Activated CD8-positive, alpha-beta memory T cell treated with anti-CD3 and anti-CD28 coated beads, Interleukin-2, amount 10 ng/mL, durations not matched to agents 7 days and 5 days (primary cell): ENCODE measurements at places on chromosomes 11 and 22. TPM values are rescaled to one million over a fixed set of nuclear protein-coding genes. Genes with fewer than 3 reads are reported as not detected.

GRCh38 chr11:8757533-8757932, 74.9 kb downstream of the RPL27A start:
- H3K27me3 ChIP-seq = peaks cover 5% of the 10 kb centered on the region
- no peak for DNase-seq
- no peaks in the 10 kb centered on the region for H3K4me1 ChIP-seq
- H3K4me3 ChIP-seq = no peak overlapping the region

- H3K27ac ChIP-seq = no peak overlapping the region
- no peaks in the 10 kb centered on the region for H3K27me3 ChIP-seq
- no peak overlapping the region for H3K4me3 ChIP-seq
These were observed 69.4 kb downstream of the MRTFA start for GRCh38 chr22:40567106-40567505.

CCDC89 gene
- total RNA-seq = 0.76 TPM

DNA sequence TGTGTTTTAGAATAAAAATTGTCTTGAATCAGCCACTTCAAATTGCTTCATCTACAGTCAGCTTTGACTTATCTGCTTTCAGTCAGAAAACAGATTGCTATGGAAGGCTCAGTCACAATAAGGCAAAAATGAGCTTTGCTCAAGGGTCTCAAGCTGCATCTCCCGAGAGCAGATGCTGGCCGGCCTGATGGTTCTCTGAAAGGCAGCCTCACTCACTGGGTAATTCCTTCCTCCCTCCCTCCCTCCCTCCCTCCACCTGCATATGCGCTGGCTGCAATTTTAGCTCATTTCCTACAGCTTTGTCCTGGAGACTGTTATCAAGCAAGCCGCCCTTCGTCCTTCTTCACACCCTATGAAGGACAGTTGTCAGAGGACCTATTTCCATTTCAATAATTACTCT, 1.6 kb upstream of the IZUMO1R start:
- no peaks in the 10 kb centered on the region for H3K4me1 ChIP-seq
- no peak overlapping the region for H3K27ac ChIP-seq
- no peaks in the 10 kb centered on the region for H3K36me3 ChIP-seq
- H3K4me3 ChIP-seq = no peak overlapping the region
- no peak for DNase-seq

DNA sequence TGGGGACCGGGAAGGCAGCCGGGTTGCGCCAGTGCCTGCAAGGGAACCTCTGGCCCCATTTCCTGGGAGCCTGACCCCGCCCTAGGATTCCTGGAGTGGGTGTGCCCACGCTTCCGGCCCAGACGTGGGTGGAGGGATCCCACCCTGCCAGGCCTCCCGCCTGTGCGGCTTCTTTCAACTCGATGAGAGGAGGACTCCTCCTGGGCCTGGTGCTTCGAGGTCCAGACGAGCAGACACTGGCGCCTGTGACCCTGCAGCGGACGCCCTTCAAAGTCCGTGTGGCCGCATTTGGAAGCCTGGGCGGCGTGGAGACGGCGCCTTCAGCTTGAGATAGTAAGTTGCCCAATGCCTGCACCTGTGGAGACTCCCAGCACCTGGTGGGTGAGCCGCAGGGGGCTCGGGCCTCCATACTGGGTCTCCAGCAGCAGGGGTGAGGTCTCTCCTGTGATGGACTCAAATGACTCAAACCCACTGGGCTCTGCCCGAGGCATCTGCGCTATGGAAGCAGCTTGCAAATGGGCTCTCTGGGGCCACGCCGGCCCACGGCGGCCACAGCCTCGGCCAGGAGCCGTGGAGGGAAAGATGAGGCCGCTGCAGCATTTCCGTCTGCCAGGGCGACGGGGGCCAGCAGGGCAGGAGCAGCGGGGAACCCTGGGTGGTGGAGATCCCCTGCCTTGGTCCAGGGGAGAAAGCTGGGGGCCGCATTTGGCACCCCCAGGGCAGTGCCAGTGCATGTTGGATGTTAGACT, 64.3 kb upstream of the PPARA start:
- no peaks in the 10 kb centered on the region for H3K27me3 ChIP-seq
- no peak for DNase-seq
- H3K4me1 ChIP-seq = peaks cover 2% of the 10 kb centered on the region
- no peaks in the 10 kb centered on the region for H3K36me3 ChIP-seq
- H3K27ac ChIP-seq = no peak overlapping the region

SLC22A9 gene
- total RNA-seq = not detected

GRCh38 chr11:123103326-123103980, 41.5 kb upstream of the HSPA8 start:
- DNase-seq = peak; percentile 46
- no peak overlapping the region for H3K4me3 ChIP-seq
- peaks cover 4% of the 10 kb centered on the region for H3K27me3 ChIP-seq

DNA sequence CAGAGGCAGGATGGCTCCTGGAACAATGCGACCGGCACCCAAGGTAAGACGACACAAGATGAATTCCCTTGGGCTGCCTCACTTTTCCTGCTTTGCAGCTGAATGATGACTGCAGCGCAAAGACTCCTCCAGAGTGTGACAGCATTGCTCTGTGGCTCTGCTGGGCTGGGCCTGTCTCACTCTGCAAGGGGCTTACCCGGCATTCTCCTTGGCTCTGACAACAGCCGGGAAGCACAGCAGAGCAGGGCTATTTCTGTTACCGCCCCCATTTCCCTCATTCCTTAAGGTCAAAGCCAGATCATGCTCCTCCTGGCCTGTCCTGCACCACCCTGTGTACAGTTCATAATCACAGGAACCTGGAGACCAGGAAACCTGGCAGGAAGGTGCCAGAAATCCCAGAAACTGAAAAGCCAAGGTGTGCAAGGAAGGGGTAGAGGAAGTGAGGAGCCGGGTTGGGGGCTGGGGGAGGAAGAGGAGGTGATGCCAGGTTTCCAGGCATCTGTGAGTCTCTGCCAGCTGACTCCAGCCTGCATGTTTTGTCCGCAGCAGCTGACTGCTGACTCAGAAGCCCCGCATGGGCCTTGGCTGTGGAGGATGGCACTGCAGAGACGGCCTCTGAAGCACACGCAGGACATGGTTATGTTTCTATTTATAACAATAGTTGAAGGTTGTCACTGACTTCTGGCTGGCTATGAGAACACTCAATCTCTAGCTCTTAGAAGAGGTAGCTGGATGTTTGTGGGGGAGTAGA, 113.6 kb downstream of the MICAL3 start:
- no peaks in the 10 kb centered on the region for H3K36me3 ChIP-seq
- H3K27ac ChIP-seq = no peak overlapping the region
- H3K4me1 ChIP-seq = no peaks in the 10 kb centered on the region

GRCh38 chr11:24515632-24516031, 18.8 kb downstream of the LUZP2 start:
- no peaks in the 10 kb centered on the region for H3K36me3 ChIP-seq
- DNase-seq = no peak
- no peak overlapping the region for H3K4me3 ChIP-seq
- H3K27me3 ChIP-seq = no peaks in the 10 kb centered on the region
- H3K27ac ChIP-seq = no peak overlapping the region

DNA sequence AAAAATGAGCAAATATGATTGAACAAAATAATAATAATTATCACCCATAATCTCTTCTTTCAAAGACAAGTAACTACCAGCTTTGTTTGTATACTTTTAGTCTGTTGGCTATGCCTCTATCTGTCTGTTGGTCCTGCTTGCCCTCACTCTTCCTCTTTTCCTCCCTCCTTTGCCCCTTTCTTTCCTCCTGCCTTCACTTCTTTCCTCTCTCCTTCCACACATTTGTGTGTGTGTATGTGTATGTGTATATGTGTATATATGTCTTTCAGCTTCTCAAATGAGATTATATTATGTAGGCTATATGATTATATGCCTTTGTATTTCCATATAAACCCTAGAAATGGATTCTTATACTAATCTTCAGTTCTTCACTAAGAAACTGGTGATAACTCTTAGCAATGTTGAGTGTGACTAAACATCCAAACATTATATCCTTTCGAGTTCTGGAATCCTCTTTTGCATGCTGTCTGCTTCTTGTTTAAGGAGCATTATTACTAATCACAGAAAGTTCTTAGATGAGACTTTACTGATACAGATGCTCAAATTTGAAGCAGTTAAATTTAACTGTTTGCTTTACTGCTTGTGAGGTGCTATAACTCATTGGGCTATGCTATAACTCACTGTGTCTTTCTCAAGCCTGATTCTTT, 219.1 kb downstream of the TMEM135 start:
- DNase-seq = no peak
- no peak overlapping the region for H3K27ac ChIP-seq
- no peak overlapping the region for H3K4me3 ChIP-seq
- peaks cover 4% of the 10 kb centered on the region for H3K36me3 ChIP-seq
- no peaks in the 10 kb centered on the region for H3K27me3 ChIP-seq
- peaks cover 18% of the 10 kb centered on the region for H3K4me1 ChIP-seq

- no peaks in the 10 kb centered on the region for H3K4me1 ChIP-seq
- H3K27ac ChIP-seq = no peak overlapping the region
- H3K4me3 ChIP-seq = no peak overlapping the region
- no peak for DNase-seq
- no peaks in the 10 kb centered on the region for H3K36me3 ChIP-seq
These were observed 51.8 kb downstream of the CSNK2A3 start for GRCh38 chr11:11301212-11301611.

- H3K4me1 ChIP-seq = peaks cover 19% of the 10 kb centered on the region
- H3K27me3 ChIP-seq = peaks cover 91% of the 10 kb centered on the region
- no peaks in the 10 kb centered on the region for H3K36me3 ChIP-seq
- DNase-seq = no peak
- H3K4me3 ChIP-seq = no peak overlapping the region
These were observed 5.7 kb upstream of the CHRM1 start for GRCh38 chr11:62926680-62927455.

GRCh38 chr11:43261775-43262174, 50.0 kb upstream of the API5 start:
- H3K27me3 ChIP-seq = no peaks in the 10 kb centered on the region
- H3K36me3 ChIP-seq = no peaks in the 10 kb centered on the region
- H3K4me1 ChIP-seq = no peaks in the 10 kb centered on the region
- DNase-seq = no peak

PGA3 gene
- not detected for total RNA-seq

DNA sequence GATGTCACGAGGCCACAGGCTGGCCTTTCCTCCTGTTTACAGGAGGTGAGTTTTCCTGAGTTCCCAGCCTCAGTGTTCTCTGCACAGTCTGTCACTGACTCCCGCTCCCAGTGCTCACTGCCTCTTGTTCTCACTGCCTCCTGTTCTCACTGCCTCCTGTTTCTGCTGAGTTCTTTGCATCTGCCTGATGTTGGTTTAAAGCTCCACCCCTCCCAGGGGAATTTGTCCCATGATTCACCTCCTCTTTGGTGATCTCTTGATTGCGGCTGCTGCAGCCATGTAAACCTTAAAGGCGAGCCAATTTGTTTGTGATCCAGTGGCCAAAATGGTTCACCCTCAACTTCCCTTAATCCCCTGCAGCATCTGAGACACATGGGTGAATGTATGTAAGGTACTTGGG, 6.0 kb upstream of the TUBA8 start:
- H3K27me3 ChIP-seq = peaks cover 13% of the 10 kb centered on the region
- H3K4me1 ChIP-seq = peaks cover 7% of the 10 kb centered on the region
- H3K4me3 ChIP-seq = no peak overlapping the region
- no peak overlapping the region for H3K27ac ChIP-seq
- H3K36me3 ChIP-seq = peaks cover 54% of the 10 kb centered on the region

- peaks cover 34% of the 10 kb centered on the region for H3K36me3 ChIP-seq
- no peaks in the 10 kb centered on the region for H3K27me3 ChIP-seq
- DNase-seq = no peak
- H3K4me3 ChIP-seq = no peak overlapping the region
These were observed 44.2 kb upstream of the ADSL start for GRCh38 chr22:40302149-40302548.

DNA sequence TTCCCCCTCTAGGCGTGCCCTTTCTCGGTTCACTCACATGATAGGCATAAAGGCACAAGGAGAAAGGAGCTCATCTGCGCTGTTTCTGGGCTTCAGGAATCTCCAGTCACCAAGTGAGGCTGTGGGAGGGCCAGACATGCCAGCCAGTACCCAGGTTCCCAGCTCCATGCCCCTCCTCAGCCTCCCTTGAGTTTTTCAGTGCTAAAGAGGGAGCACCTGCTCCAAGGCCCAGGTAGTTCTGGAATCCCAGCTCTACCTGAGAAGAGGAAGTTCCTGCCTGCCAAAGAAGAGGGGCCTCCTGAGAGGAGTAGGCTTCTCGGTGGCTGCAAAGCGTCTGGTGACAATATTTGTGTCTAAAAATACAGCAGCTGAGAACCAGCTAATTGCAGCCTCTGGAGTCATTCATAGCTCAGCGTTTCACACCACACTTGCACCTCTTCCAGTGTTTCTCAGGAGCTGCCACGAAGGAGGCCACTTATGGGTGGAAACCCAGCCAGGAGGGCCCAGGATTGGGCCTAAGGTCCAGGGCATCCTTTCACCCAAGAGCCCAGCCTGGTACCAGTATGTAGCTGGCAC, 197.4 kb downstream of the TRIM29 start:
- H3K4me1 ChIP-seq = no peaks in the 10 kb centered on the region
- H3K27ac ChIP-seq = no peak overlapping the region
- no peaks in the 10 kb centered on the region for H3K36me3 ChIP-seq
- H3K4me3 ChIP-seq = no peak overlapping the region

DNA sequence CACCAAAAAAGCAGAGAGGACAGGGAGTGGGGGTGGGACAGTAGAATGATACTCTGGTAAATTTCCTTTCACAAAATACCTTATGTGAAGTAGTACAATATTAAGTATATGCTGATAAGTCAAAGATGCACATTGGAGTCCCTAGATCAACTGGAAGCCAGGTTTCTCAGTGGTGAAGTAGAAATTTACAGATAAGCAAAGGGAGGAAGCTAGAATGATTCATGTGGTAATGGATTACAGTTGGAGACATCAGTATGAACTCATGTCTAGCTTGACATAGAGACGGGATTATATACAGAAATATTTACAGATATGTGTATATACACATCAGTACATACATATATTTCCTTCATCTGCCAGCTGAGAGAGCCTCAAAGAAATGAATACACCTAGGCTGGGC, 21.5 kb downstream of the PLEKHB1 start:
- no peak overlapping the region for H3K27ac ChIP-seq
- H3K36me3 ChIP-seq = peaks cover 1% of the 10 kb centered on the region
- H3K4me1 ChIP-seq = no peaks in the 10 kb centered on the region
- no peaks in the 10 kb centered on the region for H3K27me3 ChIP-seq
- no peak for DNase-seq

MUC6 gene
- total RNA-seq = not detected

A4GALT gene
- total RNA-seq = 0.61 TPM

DNA sequence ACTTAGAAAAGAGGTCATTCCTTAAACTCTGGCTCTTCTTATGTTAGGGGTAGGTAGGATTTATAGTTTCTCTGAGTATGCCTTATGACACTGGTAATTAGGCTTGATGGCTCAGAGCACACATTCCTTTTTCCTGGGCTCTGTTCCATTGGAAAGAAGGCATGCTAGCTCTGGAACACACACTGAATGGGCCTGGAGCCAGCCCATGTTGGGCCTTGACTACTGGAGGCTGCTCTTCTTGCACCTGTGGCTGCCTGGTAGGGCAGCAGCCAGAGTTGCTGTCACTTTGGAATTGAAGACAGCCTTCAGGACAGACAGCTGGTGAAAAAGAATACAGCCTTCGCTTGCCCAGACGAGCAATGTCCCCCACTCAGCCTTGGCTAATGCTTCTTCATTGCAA, 18.2 kb downstream of the MCAM start:
- no peaks in the 10 kb centered on the region for H3K4me1 ChIP-seq
- H3K27me3 ChIP-seq = no peaks in the 10 kb centered on the region
- peaks cover 40% of the 10 kb centered on the region for H3K36me3 ChIP-seq
- DNase-seq = no peak
- H3K4me3 ChIP-seq = no peak overlapping the region

ARFIP2 gene
- 33.5 TPM for total RNA-seq
